HuH-7 (cell line): ENCODE measurements at places on chromosomes 2 and 18.

- DNase-seq, result no peak
Measured at GRCh38 chr2:151138507-151138906, 123.2 kb downstream of the RBM43 start.

DNA sequence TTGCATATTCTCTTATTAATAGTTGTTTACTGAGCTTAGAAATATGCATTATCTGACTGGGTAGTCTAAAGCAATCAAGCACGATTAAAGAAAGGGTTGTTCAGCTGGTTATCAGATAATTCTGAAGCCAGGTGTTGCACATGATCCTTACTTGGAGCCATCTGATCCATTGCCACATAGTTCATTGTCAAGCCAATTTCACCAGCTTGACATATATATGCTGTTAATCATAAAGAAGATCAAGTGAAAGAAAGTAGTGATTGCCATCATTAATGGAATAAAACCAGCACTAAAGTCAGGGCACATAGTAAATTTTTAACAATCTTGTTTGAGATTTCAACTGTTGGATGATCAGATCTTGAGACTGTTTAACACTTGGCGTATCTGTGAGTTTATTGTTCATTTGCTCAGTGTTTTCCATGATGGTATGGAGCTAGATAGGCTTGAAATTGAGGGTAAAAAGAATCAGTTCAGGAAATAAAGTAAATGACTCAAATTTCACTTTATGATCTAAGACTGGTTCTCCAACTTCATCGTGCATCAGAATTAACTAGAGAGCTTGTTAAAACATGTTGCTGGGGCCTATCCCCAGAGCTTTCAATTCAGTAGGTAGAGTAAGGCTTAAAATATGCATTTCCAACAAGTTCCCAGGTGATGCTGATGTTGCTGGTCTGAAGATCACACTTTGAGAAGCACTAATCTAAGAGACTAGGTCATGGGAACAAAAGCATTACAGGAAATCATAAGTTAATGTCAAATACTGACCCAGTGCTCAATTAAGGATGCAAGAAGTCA is 539.6 kb downstream of the SATB2 start:
- DNase-seq, result no peak

DNA sequence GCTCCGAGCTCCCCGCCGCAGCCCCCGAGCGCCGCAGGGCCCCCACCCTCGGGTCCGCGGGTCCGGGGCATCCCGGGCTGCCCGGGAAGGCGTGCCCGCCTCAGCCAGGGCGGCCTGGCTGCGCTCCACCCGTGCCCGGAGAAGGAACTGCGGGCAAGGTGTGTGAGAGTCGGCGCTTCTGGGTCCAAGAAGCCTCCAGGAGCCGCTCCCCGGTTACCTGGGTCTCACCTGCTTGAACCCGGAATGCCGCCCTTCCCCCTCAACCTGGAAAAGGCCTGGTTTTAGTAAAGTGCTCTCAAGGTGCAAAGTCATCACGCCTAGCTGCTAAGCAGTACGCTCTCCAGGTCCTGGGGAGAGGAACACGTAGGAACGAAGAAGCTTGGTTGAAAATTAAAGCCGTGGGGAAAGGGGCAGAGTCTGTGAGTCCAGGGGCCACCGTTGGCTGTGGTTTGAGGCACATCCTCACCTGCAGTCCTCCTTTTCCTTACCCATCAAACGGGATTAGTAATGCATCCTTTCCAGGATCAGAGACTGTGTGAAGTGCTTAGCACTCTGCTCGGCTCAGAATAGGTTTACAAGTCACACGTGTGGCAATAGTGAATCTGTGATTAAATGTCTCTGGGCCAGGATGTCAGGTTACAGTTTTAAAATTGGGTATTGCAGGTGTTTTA is 1.2 kb downstream of the ASAP2 start:
- DNase-seq, result no peak

DNA sequence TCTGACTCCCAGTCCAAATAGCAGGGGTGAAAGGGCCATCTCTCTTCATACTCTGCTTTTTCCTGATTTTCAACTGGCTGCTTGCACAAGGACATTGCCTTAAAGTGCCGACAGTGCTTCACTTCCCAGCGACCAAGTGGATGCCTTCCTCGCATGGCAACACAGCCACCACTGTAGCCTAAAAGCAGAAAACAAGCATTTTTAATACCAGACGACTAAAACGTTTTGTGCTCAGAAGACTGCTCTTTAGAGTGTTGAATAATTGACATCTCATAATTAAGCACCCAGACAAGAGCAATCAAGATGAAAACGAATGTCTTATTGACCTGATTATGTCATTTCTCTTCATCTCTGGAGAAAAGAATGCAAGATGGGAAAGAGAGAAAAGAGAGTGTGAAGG is 75.2 kb downstream of the PLA2R1 start:
- no peak for DNase-seq

DNA sequence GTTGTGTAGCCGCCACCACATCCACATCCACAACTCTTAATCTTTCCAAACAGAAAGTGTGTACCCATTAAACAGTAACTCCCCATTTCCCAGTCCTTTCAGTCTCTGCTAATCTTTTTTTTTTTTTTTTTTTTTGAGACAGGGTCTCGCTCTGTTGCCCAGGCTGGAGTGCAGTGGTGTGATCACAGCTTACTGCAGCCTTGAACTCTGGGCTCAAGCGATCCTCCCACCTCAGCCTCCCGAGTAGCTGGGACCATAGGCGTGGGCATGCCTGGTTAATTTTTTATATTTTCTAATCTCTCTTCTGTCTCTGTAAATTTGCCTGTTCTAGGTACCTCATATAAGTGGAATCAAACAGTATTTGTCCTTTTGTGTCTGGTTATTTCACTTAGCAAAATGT is 3.6 kb downstream of the EIF2AK2 start:
- DNase-seq, result no peak

GRCh38 chr2:232061265-232061664 is 99.8 kb downstream of the DIS3L2 start:
- DNase-seq, result no peak

DNA sequence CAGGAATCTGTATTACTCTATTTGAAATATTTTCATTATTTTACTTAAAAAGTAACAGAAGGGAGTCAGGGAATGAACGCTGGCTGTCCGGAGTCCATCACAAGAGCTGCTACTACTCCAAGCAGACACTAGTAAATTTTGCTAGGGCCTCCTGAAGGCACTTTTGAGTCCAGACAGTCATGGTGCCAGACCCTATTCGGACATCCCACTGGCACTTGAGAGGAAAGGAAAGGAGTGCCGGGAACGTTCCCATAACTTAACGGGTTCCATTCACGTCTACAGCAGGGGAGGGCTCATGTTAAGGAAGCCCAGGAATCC is 563 bp upstream of the GMCL1 start:
- no peak for DNase-seq

GRCh38 chr2:142041996-142042395 is 88.8 kb downstream of the LRP1B start:
- no peak for DNase-seq

DNA sequence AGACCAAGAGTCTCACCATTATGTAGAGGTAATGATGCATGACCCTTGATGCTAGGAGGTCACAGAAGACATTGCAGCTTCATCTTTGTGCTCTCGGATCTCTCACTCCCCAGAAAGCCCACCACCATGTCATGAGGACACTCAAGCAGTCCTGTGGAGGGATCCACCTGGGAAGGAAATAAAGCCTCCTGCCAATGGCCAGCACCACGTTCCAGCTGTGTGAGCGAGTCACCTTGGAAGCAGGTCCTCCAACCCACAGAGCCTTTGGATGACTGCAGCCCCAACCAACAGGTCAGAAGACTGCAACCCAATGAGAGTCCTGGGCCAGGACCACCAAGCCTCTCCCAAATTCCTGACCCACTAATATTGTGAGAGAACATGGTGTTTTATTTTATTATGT is 38.4 kb downstream of the CYP26B1 start:
- DNase-seq, result no peak

DNA sequence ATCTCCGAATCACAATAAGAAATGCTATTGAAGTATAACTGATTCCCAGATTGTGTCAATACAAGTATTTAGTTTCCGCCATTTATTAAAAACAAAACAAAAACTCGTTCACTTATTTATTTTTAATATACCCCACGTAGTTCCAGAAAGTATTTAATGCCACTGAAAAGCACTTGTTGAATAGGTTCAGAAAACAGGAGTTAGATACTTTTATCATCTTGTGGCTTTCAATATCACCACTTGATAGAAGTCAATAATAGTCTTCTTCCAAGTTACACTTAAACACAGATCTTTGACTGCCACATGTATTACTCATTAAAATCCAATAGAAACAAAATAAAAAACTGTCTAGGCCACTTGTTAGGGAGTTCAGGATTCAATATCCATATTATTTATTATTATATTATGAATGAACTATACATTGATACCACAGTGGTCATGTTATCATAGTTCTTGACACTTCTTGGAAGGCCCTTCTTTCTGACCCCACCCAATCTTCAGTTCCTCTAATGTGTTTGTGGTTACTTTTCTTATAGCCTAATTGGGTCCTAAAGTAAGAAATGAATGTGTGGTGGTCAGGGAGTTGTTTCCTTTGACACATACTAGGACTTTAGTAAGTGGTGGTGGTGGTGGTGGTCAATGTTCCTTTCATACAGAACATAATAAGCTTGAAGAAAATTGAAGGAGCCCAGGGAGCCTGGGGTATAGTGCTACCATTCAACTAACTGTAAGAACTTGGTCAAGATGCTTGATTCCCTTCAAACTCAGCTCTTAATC is 221.3 kb upstream of the ITGA4 start:
- no peak for DNase-seq

DNA sequence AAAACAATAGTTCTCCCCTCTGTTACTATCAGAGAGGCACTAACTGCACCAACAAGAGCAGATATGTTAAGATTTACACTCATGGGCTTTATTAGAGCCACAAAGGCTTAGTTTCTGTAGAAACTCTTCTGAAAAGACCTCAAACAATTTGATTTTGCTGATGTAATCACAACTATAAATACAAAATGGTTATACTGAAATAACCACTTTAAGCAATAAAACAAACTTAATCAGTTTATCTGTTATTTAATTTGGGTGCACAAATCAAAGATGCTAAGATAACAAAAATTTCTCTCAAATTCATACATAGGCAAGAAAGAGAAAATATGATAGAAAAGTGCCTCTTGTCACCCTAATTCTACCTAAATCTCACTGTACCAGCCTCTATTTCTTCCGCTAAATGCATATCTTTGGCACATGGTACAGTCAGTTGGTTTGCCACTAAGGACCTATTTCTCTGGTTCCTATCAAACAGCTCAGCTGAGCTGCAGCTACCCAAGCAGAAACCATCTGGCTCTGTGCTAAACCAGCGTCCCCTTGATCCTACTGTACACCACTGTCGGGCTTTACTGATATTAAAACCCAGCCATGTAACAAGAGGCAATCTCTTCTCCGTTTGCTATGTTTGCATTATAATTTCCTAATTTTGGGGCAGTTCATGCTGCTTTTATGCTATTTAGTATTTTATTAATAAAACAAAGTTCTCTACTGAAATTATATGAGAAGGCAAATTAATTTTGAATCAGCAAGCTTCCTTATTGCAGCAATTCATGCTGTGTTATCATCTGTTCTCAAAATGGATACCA is 60.1 kb downstream of the CWC22 start:
- no peak for DNase-seq

- DNase-seq, result no peak
Measured at GRCh38 chr2:168136392-168136977, 110.9 kb downstream of the STK39 start.

- DNase-seq, result no peak
Measured at GRCh38 chr2:32977228-32977758, 30.5 kb downstream of the LTBP1 start.

DNA sequence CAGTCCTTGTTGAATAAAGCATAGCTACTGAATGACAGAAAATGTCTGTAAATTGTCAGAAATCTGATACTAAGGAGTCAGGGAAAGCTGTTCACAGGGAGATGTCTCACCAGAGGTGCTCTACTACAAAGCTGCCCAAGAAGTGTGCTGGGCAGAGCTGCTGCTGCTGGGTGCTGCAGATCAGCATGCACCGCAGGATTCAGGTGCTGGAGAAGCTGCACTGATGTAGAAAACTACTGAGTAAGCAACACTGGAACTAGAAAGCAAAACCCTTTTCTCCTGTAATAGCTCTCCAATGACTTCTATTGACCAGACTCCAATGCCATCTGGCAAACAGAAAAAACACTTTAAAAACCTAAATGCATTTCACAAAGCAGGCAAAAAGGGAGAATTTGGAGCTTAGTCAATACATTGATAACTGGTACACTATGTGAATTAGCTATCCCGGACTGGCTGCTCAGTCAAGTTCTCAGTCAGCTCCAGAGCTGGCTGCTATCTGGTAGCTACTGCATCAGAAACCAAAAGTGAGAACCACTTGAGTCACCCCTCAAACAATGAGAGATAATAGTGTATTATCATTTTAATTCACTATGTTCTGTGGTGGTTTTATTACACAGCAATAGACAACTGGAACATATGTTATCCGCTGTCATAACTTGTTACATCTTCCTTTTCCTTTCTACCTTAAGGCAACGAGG is 493.1 kb downstream of the CPS1 start:
- no peak for DNase-seq

- DNase-seq, result no peak
Measured at GRCh38 chr2:74725287-74725686, 71.2 kb downstream of the SEMA4F start.

DNA sequence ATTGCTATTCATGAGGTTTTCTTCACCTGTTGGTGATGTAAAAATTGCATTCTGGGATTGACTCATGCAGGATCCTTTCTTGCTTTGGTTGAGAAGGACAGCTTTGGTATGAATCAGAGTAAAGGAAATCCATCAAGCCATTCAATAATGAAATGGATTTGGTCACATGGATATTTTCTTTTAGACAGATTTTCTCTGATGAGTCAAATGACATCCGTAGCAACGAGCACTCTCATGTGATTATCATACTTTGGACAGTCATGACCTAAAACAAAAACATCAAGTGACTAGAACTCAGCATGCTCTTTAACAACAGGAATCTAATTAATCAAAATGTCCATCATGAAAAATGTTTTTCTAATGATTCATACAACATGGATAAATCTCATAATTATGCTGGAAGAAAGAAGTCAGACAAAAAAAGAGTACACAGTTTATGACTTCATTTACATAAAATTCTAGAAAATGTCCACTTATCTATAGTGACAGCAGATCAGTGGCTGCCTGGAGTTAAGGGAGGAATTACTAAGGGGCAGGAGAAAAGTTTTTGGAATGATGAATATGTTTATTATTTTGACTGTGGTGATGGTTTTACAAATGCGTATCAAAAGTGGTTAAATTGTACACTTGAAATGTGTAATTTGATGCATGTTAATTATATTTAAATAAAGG is 30.7 kb downstream of the TRAK2 start:
- DNase-seq, result no peak

DNA sequence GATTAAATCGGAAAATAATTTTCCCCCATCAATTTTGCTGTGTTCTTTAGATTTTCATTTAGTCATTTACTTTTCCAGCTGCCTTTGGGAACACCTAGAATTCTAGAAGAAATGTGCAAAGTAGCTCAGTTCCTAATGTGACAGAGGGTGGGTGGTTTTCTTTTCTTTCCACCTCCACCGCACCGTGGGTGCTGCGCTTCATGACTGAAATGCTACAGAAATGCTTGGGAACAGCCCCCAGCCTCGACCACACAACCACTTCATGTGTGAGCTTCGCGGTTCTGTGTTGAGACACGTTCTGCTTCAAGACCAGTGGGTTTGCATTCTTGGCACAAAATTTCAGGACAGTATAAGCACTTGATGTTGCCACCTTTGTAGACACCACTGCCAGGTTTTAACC is 30.9 kb downstream of the E2F6 start:
- DNase-seq, result no peak
